Stimulated activated CD8-positive, alpha-beta memory T cell treated with anti-CD3 and anti-CD28 coated beads, Interleukin-15, amount 100 ng/mL, for 24 hours (primary cell): ENCODE measurements at places on chromosomes 11 and 22.

DNA sequence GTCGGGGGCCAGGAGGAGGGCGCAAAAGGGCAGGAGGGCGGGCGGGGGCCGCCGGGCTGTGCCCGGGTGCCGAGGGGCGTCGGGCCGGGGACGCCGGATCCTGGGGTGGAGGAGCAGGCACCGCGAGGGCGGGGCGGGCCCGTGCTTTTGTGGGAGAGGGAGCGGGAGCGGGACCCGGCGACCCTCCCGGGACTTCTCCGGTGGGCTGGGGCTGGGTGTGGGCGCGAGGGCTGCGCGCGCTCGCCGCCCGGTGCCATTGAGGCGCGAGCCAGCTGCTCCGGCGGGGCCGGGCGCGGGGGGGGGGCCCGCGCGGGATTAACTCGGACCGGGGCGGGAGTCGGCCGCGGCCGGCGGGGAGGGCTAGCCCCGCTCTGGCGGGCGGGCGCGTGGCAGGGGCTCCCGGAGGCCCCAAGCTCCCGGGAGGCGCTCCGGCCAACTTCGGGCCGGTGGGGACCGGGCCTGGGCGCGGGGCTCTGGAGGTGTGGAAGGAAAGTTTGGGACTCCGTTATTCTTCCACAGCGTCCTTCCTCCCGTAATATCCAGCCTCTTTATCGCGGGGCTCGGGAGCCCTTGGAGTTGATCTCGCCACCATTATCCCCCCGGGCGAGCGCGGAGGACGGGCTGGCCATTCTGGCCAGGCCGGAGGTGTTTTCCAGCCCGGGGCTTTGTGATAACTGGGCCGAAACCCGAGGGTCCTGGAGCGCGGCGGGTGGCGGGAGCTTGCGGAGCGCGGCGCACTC lies 936 bp downstream of the CECR2 start:
- DNase-seq: no peak

- DNase-seq: no peak
Observed at GRCh38 chr11:121672630-121673487, 220.1 kb upstream of the SORL1-AS1 start.

GRCh38 chr11:77065878-77066228 lies 918 bp upstream of the CAPN5 start:
- DNase-seq: no peak

DNA sequence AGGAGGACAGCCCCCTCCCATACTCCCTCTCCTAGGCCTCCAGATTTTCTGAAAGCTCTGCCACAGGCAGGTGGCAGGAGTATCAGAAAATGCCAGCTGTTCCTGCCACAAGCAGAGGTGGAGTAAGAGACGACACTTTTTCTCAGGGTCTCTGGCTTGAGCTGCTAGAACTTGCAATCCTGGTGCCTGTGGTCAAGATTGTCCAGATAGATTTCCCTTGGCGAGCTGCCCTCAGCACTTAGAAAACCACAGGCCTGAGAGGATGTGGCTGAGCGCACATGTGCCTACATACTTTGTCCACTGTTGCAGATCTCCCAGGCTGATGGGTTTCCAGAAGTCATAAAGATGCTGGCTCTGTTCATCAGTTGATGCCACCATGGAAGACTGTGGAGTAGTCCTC lies 65.7 kb upstream of the NAV2 start:
- no peak for DNase-seq

DNA sequence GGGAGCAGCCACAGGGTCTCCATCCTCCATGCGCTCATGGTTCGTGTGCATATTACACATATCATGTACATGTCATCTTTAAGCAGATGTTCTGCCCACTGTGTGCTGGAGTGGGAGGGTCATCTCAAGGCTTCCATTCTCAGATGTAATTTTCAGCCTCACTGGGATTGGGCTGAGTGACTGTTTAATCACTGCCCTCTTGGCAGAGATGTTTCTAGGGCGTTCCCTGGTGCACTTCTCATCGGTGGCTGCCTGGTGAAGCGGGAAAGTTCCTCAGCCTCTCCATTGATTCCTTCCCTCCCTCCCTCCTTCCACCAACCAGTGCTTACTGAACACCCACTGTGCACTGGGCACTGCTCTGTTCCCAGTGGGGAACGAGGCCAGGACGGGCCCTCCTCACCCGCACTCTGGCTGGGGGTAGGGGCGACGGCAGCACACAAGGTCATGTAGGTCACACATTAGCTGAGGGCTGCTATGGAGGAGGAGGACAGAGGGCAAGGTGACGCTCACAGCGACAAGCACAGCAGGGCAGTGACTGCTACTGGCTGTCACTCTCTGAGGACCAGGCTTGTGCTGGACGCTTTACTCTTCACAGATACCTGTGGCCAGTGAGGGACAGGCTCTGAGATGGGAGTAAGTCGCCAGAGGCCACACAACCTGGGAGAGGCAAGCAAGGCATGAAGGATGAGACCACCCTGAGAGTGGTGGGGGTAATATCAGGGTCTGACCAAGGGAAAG lies 22.9 kb downstream of the GNAZ start:
- DNase-seq: no peak

DNA sequence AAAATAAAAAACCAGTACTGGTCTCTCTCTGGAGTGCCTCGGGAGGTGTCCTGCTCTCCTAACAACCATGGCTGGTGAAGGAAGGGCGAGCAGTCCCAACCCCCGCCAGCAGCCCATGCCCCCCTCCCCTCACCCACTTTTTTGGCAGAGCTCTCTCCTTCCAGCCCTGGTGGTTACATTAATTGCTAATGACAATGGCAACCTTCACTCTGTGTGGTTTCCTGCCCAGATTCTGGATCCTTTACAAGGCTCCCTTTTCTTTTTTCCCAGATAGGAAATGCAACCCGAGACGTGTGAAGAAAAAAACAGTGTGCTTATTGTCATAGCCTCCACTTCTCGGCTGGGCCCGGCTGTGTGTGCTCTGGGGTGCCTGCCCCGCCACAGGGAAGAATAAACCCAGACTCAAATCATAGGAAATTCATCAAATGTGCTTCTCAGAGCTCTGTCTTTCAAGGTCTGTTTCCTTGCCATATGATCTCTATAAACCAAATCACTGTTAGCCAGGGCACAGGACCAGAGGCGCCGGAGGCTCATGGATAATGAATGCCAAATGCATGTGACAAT lies 513.0 kb downstream of the SOX6 start:
- no peak for DNase-seq

DNA sequence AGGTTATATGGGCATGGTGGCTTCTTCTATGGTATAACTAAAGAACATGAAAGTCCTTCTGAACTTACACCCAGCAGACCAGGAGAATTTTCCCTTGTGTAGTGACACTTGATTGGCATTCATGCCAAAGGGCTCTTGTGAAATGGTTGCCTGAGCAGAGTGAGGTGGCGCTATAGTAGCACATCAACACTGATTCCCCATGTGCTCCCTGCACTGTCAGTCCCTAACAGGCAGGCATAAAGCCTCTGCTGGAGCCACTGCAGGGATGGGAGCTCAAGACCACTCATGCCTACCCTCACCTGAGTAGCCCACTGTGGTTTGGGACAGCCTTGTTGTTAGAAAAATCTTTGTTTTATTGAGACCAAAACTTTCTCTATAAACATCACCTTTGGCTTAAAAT lies 92.6 kb upstream of the LIN7C start:
- DNase-seq: no peak

DNA sequence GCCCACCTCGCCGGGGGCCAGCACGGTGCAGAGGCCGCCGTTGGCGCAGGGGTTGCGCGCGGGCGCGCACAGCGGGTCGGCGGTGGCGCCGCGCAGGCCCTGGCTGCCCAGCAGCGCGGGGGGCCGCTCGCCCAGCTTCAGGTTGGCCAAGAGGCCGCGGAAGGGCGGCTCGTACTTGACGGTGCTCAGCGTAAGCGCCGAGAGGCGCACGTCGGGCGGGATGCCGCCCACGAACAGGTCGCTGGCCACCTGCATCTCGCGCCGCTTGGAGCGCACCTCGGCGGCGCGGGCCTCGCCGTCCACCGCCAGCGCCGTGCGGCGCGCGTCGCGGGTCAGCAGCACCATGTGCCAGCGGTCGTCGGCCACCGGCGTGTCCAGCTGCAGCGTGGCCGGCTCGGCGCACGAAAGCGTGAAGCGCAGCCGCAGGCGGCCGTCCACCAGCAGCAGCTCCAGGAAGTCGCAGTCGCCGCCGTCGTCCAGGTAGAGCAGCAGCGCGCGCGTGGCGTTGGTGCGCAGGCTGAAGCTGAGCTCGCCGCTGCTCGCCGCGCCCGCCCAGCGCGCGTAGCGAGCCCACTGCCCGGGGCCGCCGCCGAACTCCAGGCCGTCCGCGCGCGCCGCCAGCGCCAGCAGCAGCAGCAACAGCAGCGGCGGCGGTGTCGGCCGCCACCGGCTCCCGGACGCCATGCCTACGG lies 9.8 kb downstream of the NRXN2 start:
- DNase-seq: no peak

GRCh38 chr11:131766637-131767036 lies 396.2 kb downstream of the NTM start:
- no peak for DNase-seq

GRCh38 chr11:20026629-20027555 lies 133.4 kb downstream of the DBX1 start:
- no peak for DNase-seq

DNA sequence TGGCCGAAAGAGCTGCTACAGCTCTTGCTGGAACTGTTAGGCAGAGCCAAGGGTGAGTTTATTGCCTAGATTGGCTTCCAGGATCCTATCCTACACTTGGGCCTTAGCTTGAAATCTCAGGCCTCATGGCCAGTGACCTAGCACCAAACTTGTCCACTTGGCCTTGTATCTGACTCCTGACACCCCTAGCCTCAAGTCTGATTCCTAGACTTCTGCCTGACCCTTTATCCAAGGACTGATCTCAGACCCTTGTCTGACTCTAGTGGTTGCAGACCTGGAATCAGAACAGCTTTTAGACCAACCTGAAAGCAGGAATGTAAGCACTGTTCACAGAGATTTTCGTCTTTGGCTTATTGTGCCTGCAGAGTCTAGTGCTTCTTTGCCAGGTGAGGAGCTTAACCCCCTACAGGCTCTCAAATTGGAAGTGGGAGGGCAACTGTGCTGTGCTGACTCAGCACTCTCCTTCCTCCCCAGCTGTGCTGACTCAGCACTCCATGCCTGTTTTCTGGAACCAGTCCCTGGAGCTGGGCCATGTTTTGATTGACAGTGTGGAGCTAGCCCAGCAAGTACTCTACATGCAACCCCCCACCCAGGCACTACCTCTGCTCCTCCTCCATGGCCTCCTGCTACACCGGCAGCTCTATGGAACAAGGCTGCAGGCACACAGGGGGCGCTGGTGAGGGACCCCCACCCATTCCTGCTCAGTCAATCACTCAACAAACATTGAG lies 35.1 kb downstream of the RRP8 start:
- no peak for DNase-seq

GRCh38 chr11:113952588-113952987 lies 22.3 kb upstream of the HTR3A start:
- no peak for DNase-seq

- DNase-seq: no peak
Observed at GRCh38 chr22:17792299-17792698, 18.0 kb upstream of the BID start.

DNA sequence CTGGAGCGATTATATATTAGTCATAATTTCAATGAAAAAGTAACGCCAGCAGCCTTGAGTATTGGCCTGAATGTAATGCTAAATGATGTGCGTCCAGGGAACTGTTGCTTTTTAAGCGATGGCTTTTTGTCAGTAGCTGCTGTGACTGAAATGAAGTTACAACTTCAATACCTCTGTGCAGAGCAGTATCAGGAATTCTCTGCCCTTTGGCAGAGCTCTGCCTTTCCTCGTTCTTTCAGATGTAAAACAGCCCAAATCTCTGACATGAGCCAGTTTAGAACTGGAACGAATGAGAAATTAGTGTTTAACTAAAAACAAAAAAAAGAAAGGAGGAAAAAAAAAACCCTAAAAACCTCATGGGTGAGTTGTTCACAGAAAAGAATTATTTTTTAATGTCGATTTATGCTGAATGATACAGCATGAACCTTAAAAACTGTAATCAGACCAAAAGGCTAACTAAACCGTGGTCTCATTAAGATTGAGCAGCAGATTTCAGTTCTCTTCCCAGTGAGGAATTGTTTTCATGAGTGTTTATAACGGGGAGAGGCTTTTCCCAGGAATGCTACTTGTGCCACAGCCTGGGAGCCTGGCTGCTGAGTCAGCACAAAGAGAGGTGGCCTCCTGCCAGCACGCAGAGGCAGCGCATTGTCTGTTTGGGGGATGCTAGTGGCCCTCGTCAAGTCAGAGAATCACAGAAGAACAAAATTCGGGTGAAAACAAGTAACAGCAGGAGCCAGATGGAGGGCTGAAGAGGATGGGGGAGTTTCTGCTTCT lies 146.2 kb upstream of the RASSF10 start:
- no peak for DNase-seq

DNA sequence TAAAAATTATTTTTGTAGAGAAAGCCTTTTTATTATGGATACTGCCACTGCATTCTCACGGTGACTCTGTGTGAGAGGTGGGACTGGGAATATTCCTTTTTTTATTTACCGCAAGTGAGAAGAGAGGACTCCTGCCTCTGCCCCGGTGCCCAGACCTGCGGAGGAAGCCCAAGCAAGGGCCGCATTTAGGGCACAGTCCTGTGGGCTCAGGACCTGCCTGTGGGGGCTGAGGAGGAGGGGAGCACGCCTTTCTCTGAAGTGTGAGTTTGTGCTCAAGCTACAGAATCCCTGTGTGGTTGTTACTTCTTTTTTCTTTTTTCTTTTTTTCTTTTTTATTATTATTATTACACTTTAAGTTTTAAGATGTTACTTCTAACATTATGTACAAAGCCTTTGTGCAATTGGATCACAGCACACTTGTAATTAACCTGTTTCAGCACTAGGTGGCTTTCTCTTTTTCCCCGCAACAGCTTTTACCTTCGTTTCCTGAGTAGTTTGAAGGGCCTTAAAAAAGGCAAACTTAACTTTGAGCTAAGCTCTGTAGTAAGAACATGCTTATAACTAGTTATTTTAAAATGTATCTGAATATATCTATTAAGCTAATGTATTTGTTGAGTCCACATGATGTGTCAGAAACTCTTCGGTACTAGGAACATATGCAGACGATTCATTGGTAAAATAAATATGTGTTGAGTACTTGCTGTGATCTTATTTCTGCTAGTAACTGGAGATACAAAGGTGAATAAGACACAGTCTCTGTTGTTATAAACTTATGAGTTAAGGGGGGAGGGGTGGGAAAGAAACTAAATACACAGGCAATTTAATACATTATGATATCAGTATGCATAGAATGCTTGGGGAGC lies 18.3 kb downstream of the AMOTL1 start:
- DNase-seq: no peak

DNA sequence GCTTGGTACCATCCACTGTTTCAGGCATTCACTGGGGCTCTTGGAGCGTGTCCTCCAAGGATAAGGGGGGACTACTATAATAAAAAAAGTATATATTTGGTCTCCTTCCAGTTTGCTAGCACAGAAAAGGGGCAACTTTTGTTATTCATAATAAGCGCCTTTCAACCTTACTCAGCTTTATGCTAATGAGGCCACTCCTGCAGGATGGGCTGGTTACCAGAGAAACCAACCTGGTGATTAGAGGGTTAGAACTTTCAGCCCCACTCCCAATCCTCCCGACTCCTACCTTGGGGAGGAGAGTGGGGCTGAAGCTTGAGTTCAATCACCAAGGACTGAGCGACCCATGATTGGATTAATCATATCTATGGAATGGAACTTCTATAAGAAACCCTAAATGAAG lies 31.8 kb downstream of the PPFIBP2 start:
- DNase-seq: no peak

- DNase-seq: no peak
Observed at GRCh38 chr22:50102946-50103345, 13.1 kb downstream of the MOV10L1 start.

GRCh38 chr11:64146036-64146955 lies 19.6 kb downstream of the MACROD1 start:
- peak; percentile 22 for DNase-seq

GRCh38 chr11:122405547-122406341 lies 249.8 kb upstream of the UBASH3B start:
- DNase-seq: no peak
